CD4-positive, alpha-beta T cell treated with Interleukin-6 at 100 ng/mL for 8 hours (primary cell): ENCODE measurements at places on chromosomes 2 and 18.

DNA sequence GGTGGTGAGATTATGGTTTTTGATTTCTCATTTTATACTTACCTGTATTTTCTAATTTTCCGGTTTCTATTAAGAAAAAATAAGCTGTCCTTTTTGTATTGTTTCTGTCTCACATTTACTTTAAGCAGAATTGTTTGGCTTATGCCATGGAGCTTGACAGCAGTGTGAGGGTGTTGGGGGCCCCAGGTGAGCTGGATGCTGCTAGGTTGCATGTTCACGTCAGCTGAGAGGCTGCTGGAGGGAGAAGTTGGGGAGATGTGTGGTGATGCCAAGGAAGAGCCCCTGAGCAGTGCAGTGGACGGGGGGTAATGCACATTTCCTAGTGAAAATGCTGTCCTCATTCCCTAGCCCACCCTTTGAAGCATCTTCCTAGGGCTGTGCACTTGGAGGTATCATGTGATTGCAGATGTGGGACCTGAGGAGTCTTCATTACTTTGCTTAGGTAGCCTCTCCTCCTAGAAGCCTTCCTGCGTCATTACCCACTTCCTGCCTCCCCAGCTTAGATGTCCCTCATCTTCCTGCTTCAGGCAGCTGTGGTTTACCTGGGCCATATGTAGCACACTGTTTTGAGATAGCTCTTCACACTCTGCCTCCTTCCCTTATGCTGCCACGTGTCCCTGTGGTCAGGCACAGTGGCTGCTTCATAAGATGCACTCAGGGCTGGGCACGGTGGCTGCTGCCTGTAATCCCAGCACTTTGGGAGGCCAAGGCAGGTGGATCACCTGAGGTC is 16.2 kb downstream of the ATG16L1 start:
- DNase-seq, result peak; percentile 93

DNA sequence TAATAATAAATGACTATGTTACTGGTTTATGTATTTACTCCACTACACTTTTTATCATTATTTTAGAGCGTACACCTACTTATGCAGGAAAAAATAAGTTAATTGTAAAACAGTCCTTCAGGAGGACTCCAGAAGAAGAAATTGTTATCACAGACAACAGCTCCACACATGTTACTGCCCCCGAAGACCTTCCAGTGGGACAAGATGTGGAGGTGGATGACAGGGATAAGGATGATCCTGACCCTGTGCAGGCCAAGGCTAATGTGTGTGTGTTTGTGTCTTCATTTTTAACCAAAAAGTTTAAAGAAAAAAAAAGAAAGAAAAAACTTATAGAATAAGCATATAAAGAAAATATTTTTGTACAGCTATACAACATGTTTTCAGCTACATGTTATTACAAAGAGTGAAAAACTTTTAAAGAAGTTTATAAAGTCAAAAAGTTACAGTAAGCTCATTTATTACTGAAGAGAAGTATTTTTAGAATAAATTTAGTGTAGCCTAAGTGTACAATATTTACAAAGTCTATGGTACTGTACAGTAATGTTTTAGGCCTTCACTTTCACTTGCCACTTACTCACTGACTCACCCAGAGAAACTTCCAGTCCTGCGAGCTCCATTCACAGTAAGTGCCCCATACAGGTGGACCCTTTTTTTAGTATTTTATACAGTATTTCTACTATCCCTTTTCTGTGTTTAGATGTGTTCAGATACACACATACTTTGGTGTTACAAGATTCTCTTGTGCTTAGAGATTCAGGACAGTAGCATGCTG is 7.5 kb downstream of the TGFBRAP1 start:
- no peak for DNase-seq

- no peak for DNase-seq
Measured at GRCh38 chr2:182080493-182080892, 94.8 kb downstream of the PPP1R1C start.

DNA sequence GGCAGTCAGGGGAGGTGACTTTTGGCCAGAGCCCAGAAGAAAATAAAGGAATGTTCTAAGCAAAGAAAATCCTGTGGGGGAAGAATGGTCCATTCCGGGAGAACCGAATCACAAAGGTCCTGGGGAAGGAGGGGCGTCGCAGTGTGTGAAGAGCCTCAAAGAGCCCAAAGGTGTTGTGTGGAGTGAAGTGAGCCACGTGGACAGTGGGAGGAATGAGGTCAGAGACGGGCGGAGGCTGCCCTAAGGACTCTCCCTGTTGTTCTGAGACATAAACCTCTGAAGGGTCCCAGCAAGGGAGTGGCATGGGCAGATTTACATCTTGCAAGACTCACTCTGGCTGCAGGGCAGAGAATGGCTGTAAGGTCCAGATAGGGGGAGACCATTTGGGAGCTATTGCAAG is 91.3 kb upstream of the SEC11C start:
- DNase-seq, result no peak

DNA sequence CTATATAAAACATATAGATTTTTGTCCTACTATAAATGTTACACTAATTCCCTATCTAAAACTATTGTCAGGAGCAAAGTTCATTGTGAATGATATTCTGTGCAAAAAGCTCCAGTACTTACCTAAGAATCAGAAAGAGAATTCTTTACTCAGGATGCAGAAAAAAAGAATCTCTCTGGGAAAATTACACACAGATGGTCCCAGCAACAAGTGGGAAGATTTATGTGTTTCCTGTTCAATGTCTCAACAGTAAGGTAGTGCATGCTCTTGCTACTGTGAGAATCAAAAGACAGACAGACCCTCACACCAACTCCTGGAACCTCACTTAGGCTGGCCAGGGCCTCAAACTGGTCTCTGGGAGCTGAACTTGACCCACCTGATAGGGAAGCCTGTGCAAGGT is 11.2 kb upstream of the NAPG start:
- DNase-seq, result no peak

DNA sequence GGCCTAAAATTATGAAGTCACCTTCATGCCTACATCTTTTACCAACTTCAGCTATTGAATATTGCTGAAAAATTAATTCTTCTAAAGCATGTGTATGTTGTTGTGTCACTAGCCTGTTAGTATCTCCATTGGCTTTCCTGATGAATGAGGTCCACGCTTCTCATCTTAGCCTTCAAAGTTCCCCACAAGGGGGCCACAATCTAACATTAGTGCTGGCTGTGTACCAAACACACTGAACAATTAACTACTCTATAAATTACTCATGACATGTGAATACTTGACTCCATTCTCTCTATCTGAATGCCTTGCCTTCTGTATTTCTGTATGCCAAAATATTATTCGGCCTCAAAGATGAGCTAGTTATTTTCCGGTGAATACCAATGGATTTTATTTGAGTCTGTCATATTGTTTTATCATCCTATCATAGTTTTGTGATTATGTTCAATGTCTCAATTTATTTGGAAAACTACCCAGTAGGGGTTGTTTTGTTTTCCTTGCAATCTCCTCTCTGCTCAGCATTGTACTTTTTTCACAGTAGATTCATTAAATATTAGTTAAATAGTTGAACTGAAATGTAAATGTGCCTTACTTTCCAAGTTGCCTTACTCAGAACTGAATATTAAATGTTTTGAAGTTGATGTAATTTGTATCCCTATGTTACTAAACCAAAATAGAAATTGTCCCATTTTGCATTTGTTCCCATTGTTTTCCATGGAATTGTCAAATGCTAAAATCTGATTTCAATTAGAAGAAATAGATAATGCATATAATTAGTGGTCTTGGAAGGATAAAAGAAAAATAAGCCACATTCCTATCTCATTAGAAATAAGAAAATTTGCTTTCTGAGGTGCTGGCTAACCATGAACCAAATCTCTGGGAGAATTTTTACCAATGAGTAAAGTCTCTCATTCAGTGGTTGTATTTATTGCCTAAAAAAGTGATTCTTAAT is 208.4 kb upstream of the COL3A1 start:
- no peak for DNase-seq

DNA sequence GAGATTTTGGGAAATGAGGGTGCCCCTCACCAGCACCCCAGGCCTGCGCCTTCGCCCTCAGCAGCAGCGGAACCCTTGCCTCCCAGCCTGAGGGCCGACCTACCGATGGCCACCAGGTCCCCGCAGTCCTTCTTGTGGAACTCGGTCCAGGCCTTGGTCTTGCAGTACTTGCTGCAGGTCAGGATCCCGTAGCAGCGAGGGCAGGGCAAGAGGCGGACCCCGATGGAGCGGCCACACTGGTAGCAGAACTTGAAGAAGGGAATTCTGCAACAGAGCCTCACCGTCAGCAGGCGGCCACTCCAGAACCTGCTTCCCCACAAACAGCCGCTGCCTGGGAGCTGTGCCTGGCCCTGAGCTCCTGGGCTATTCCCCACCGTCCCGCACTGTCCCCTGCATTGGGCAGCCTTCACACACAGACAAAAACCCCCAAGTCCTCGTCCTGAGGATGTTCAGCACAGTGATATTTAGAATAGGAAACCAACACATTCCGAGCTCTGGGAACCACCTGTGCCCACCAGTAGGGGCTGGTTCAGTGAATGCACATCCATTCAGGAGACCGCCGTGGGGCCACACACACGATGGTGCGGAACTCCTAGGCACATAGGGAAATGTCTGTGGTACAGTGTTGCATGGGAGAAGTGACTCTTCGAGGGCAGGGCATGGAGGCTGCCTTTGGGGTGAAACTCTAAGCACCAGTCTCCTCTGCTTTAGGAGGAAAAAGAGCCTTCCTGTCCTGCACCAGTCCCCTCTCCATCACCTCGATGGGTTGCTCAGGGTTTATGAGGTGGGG is 45.6 kb downstream of the GPC1 start:
- DNase-seq, result no peak
